ENCODE measurements at places on chromosomes 7 and 10.

- no peak for DNase-seq
Observed at GRCh38 chr7:22629056-22629455, 97.9 kb upstream of the IL6 start.

GRCh38 chr10:101157756-101158458, 26.8 kb downstream of the TLX1 start:
- DNase-seq: no peak

DNA sequence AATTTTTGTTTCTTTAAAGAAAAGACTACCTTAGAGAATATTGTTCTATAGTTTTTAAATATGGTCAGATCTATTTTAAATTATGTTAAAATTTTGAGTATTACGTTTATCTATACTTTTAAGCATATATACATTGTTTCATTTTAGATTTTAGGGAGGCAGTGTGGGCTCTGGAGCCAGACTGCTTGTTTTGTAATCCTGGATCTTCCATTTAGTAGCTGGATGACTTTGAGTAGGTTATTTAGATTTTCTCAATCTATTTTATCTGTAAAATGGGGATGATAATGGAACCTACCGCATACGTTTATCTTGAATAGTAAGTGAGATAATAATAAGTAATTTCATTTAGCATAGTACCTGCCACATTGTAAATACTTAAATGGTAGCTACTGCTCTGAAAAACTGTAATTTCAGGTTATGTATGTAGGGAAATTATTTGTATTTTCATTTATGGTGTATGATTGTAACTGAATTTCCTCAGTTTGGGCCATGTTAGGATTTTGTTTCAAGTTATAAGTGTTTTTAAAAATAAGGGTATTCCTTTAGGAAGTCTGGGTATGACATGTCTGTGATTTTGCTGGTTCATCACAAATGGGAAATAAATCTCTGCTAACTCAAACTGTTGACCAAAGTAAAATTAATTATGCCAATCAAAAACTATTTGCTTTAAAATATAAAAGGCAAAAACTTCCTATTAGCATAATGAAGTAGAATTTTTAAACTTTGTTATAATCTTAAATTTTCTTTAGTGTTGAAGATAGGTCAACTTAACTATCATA, 6.5 kb downstream of the PTEN start:
- no peak for DNase-seq

DNA sequence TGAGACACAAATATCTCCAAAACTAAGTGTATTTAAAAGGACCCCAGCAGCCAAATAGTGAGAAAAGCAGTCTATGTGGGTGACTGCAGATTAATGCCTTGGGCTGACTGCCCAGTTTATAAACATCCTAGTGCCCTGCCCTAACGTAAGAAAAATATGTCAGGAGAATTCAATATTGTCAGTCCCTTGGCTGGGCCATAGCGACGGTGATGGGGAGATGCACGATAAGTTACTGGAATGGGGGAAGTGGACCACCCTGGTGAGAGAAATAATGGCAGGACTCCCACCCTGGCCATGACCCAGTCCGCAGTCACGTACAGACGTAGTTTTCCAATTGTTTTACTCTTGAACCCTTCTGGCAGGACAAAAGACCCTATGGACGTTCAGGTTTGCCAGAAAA, 48.0 kb downstream of the JCAD start:
- DNase-seq: no peak

DNA sequence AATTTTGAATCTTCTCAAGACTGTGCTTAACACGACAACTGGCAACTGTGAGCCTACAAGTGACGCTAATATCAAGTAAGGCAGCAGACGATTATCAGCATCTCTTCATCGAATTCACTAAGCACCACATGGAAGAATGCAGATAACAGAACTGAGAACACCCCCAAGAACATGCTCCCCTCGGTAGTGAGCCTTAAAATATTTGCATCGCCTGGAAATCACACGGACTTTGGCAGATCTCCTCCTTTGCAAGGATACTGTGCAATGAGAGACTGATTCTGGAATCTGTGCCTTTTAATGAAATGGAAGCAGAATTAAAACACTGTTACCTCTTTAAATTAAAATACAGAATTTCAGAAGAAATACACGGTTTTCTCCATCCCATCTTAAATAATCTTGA, 38.2 kb upstream of the NEBL start:
- no peak for DNase-seq

DNA sequence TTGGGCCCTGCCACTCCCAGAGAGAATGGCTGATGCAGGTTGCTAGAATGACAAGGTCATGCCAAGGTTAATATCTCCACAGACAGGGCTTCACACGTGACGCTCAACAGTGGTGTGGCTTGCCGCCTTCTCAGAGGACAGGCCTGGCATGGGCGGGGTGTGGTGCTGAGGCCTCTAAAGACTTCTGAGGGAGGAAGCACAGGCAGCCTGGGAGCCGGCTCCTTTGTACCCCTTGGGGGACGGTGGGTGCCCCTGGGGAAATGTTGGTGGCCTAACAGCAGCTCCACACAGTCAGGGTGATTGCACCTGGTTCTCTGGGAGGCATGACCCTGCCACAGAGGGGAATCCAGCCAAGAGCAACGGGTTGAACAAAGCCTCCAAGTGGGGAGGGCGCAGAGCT, 115.1 kb downstream of the PKD1L1 start:
- DNase-seq: no peak

- DNase-seq: no peak
Observed at GRCh38 chr7:88200261-88200660, 19.6 kb downstream of the SRI start.

- DNase-seq: no peak
Observed at GRCh38 chr10:24118246-24118645, 90.7 kb upstream of the KIAA1217 start.

DNA sequence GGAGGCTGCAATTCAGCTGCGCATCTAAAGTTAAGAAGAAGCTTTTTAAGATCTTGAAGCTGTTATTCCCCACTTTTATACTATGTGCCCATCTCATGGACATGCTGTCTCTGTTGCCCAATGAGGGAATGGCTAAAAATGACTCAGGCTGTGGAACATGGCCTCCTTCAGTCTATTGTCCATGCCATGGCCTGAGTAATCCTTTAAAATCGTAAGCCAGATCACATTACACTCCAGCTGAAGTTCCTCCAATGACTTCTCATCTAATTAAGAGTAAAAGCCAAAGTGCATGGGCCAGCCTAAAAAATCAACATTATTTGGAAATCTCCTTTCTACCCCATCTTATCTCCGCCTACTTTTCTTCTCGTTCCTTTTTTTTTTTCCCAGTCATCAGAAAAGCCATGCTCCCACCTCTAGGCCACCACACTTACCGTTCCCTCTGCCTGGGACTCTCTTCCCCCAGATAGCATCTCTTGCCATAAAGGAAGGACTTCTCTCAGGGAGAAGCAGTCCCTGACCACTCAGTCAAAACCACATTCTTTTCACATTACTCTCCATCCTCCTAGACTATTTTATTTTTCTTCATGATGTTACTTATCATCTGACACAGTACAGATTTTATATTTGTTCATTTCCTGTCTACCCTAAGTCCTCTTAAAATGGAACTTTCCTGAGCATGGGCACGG, 337.4 kb downstream of the PRPF18 start:
- DNase-seq: no peak

All from NCI-H2227 treated with DMSO at 0.1 percent for 48 hours (cell line).